ENCODE measurements at places on chromosomes 6 and 20.

DNA sequence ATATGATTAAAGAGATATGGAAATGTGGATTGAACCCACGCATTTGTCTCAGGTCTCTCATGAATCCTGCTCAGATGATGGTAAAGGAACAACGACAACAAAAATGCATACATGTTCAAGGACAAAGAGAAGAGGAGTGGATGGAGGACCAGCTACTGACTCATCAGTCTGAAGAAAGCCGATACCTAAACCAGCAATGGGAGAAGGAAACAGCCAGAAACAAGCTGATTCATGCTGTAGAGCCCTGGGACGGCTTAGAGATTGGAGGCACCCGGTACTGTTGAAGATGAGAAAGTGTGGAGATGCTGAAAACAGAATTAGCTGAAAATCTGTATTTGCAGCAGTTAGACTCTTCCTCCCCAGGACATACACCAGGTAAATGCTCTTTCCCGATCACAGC, 14.4 kb upstream of the RIPPLY2 start:
- no peak for DNase-seq

GRCh38 chr6:116253505-116254296, at the start of gene TSPYL4:
TSS of gene TSPYL4 (minus strand) at chr6:116254075. CDS start at chr6:116254008, 67 bp downstream.
- peak; percentile 83 for DNase-seq

DNA sequence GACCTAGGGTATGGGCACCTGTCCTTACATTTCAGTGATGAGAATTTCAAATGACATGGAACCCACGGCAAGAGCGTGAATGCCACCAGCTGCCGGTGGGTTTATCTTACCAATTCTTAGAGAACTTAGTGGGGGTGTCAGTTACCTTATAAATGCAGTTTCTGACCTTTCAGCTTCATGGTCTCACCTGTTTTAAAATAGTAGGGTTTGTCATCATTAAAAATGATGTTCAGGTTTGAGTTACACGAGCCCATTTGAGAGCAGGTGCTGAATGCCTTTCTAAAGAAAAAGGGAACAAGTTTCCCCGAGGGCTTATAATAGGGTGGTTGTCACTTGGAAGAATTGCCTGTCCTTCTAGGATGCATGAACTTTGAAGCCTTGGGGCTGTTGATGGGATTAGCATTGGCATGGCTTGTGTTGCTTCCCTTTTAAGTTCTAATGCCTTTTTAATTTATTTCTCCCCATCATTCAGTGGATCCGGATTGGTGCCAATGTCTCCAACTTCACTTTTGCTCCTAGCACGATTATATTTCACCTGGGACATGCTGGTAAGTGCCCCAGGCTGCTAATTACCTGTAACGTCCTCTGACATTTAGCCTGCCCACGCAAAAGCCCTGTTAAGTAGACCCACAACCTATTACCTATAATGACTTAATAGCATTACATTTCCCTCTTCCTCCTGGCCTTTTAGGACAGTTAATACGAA, 27.9 kb downstream of the GHRH start:
- no peak for DNase-seq

GRCh38 chr6:16322666-16323312, 84.4 kb downstream of the GMPR start:
- DNase-seq, result peak; percentile 52

- DNase-seq, result no peak
Observed at GRCh38 chr6:166988674-166989201, 10.5 kb upstream of the CEP43 start.

GRCh38 chr6:149422581-149422980, 22.5 kb downstream of the SUMO4 start:
- no peak for DNase-seq
